Amygdala (tissue), 56 donors: ENCODE measurements at places on chromosomes 2 and 18.

DNA sequence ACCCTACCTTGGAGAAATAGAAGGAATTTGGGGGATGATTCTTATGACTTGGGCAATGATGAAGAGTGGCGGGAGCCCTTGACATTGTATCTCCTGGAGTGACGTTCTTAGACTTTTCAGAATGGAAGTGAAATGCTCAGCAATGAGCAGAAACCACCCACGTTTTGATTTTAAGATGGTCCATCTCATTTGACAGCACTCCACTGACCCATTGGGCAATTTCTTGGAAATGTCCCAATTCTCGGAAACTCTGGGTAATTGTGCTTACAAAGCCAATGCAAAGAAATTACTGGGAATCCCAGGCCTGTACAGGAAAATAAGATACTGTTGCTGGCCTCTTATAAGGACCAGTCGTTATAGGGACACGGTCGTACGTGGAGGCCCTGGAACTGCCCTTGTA is 170.0 kb upstream of the COPS8 start:
- DNase-seq, result no peak

- no peak for DNase-seq
Measured at GRCh38 chr2:175621821-175622220, 380.2 kb downstream of the LNPK start.

DNA sequence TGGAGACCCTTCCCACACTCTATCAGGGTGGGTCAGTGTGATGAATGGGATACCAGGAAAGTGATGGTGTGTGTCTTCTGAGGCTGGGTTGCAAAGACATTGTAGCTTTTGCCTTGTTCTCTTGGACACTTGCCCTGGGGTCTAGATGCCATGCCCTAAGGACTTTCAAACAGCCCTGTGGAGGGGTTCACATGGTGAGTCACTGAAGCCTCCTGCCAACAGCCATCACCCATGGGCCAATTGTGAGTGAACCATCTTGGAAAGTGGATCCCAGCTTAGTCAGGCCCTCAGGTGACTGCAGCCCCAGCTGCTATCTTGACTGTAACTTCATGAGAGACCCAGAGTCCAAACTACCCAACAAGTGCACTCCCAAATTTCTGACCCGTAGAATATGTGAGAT is 25.8 kb upstream of the IGFBP5 start:
- DNase-seq, result no peak

GRCh38 chr2:387980-388421 is 100.1 kb upstream of the ALKAL2 start:
- DNase-seq, result no peak
